ENCODE measurements at places on chromosomes 4 and X.
A peak's percentile ranks its signal among the peaks of the same experiment; 100 is the strongest.

- no peak for DNase-seq
Measured at GRCh38 chr4:111798840-111799239, 346.4 kb upstream of the FAM241A start.

DNA sequence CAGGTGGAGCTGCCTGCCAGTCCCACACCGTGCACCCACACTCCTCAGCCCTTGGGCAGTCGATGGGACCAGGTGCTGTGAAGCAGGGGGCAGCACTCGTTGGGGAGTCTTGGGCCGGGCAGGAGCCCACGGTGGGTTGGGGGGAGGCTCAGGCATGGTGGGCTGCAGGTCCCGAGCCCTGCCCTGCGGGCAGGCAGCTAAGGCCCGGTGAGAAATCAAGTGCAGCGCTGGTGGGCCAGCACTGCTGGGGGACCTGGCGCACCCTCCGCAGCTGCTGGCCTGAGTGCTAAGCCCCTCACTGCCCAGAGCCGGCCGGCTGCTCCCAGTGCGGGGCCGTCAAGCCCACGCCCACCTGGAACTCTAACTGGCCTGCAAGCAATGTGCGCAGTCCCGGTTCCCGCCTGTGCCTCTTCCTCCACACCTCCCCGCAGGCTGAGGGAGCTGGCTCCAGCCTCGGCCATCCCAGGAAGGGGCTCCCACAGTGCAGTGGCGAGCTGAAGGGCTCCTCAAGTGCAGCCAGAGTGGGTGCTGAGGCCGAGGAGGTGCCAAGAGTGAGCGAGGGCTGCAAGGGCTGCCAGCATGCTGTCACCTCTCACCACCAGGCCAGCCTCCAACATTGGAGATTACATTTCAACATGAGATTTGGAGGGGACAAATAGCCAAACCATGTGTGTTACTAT lies 197.2 kb downstream of the NPNT start:
- no peak for DNase-seq

DNA sequence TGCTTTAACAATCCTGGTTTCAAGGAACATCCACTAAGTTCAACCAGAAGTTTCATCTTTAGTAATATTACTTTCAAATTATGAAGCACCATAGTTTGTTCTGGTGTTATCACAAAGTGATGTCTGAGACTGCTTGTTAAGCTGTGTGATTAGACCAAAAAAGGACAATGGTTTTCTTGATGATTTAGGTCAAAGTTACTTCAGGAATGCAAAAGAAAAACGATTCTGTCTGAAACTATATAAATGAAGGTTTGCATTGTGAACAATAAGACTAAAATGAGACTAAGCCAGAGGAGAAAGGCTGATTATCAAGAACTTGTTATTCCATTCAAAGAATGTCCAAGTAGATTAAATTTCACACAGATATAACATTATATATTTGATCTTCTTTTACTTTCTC lies 122.4 kb upstream of the ETNPPL start:
- DNase-seq = peak; percentile 14

GRCh38 chr4:2354760-2355159 lies 63.7 kb downstream of the ZFYVE28 start:
- no peak for DNase-seq

GRCh38 chr4:139876337-139876941 lies 210.8 kb downstream of the MGST2 start:
- no peak for DNase-seq

- no peak for DNase-seq
Measured at GRCh38 chrX:48785540-48786214, 713 bp upstream of the GATA1 start.

DNA sequence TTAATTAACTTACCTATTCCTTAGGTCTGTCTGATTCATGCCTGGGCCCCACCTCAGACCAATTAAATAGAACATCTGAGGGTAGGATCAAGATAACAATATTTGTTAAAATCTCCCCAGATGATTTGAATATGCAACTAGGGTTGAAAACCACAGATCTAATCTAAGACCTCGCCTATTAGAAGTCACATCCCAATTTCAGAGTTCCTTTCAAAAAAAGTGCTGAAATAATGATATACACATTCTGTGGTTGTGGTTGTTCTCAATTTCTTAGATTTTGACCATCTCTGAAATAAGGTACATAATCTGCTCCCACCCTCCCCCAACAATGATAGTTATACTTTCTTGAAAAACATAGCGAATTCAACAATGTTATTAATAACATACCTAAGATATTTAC lies 27.7 kb downstream of the NIPAL1 start:
- DNase-seq = no peak

DNA sequence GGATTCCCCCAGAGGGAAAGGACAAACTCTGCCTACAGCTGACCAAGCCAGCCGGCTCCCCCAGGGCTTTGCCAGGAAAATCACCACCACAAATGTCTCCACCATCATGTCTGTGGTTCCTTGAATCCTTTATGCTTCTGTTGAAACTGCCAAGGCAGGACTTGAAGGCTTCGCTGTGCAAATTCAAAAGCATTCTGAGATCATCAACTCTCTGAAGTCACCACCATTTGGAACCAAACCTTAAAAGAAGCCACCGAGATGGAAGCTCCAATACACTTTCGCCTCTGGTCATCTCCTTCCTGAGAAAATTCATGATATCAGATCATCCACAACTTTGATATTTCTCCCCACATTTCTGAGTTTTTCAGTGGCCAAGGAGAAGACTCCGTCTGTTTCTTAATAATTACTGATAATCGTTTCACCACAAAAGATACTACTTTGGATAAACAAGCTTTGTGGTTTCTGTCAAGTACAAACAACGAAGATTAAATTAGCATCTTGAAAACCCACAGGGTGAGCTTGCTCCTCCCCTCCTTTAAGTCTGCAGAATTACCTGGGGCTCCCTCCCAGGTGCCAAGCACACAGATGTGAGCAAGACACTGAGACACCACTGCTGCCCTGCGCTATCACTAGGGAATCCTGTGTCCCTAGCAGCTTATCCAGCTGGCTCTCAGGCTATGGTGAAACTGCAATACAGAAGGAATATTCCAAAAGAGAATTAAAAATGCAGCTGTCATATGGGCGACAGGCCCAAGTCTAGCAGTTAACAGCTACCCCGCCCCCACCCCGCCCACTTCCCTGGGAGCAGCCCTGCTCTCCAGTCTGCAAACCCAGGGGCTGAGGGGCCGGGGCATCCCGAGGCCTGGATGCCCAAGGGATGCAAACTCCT lies 125.0 kb upstream of the TBL1X start:
- no peak for DNase-seq
